GM18507 (cell line): ENCODE measurements at places on chromosomes 1 and 21.

- no peak for DNase-seq
Observed at GRCh38 chr1:223831755-223832636, 13.8 kb downstream of the TP53BP2 start.

DNA sequence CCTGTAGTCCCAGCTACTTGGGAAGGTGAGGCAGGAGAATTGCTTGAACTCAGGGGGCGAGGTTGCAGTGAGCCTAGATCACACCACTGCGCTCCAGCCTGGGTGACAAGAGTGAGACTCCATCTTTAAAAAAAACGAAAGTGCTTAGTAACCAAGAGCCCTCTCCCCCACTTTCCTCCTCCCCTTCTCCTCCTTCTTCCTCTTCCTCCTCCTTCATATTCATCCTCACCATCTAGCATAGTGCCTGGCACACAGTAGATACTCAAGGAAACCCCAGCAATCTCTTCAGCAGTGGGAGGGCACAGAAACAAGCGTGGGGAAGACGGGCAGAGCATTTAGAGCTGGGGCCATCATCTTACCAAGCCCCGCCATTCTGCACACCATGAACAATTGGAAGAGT is 119.4 kb upstream of the SLC45A1 start:
- no peak for DNase-seq

DNA sequence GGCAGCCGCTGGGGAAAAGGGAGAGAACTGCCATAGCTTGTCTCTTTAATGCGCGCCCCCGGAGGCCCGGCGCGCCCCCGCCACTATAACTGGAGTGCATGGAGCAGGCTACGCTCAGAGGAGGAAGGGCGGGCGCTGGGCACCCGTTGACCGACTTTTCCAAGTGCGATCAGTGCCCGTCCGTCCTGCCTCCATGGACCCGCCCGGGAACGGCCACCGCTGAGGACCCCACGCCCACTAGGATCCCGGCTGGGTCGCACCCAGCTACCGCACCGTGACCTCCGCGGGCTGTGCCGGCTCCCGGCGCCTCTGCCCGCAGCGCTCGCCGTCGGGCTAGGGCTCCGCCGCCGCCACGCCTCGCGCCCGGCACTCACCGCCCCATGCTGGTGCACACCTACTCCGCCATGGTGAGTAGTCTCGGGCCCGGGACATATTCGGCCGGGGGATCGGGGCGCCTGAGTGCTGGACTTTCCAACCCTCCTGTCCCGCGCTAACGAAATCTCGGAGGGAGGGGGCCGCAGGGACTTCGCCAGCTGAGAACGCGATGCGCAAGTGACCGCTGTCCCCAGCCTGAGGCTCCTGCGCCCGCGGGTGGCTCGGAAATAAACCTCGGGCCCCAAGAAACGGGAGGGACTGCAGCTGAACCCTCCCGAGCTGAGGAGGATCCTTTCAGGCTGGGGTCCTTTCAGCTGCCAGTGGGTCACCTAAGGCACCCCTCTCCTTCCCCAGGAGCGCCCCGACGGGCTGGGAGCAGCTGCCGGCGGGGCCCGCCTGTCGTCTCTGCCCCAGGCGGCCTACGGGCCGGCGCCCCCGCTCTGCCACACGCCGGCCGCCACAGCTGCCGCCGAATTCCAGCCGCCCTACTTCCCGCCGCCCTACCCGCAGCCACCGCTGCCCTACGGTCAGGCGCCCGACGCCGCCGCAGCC is at the start of gene TFAP2E:
Gene TFAP2E, plus strand, starts transcription at position 117 of the 927 bp plus-strand sequence. Its CDS starts 264 bp downstream, at position 381.
- DNase-seq = no peak

GRCh38 chr1:94025383-94026340 is 95.3 kb downstream of the ABCA4 start:
- DNase-seq = peak; percentile 25

DNA sequence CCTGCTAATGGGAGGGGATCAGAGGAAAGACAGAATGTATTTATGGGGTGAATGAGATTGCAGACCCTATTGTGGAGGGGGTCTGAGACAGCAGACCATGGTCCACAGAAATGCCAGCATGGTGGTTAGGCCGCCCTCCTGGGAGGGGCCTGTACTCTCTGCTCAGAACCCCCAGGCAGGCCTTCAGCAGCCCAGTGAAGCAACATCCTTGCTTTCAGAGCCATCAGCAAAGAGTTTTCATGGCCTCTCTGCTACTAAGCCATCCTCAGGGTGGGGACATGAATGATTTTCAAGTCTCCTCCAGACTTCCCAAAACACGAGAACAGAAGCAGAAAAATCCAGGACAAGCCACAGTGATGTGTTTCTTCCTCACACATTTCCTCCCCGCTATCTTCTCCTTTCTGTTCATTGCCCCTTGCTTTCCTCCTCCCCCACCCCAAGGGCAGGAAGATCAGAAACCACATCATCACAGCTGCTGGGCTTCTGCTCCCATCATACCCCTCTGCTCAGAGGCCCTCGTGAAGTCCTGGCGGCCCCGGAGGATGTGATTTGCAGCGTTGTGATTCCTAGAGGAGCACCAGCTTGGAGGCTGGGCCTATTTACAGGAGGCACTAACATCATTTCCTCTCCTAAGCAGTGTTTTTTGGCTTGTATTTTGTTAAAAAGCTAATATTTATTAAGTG is 48.0 kb downstream of the ABCA4 start:
- no peak for DNase-seq

DNA sequence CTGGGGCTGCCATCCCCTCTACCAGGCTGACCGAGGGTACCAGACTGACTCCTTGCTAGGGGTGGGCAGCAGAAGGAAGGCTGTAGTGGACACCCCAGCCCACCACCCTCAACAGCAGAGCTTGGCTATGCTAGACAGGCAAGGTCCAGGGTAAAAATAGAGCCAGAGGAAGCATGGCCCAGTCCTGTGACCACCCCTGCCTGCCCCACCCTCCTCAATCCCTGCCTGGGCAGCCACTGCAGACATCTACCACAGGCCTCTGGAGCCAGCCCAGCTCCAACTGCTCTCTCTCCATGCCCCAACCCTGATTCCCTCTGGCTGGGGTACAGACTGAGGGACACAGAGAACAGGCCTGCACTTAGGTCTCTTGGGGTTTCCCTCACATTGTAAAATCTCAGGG is 1.7 kb downstream of the S100A1 start:
- no peak for DNase-seq

- DNase-seq = no peak
Observed at GRCh38 chr1:4657960-4658541, 3.6 kb downstream of the AJAP1 start.

- DNase-seq = no peak
Observed at GRCh38 chr1:5991381-5992025, 722 bp downstream of the NPHP4 start.

DNA sequence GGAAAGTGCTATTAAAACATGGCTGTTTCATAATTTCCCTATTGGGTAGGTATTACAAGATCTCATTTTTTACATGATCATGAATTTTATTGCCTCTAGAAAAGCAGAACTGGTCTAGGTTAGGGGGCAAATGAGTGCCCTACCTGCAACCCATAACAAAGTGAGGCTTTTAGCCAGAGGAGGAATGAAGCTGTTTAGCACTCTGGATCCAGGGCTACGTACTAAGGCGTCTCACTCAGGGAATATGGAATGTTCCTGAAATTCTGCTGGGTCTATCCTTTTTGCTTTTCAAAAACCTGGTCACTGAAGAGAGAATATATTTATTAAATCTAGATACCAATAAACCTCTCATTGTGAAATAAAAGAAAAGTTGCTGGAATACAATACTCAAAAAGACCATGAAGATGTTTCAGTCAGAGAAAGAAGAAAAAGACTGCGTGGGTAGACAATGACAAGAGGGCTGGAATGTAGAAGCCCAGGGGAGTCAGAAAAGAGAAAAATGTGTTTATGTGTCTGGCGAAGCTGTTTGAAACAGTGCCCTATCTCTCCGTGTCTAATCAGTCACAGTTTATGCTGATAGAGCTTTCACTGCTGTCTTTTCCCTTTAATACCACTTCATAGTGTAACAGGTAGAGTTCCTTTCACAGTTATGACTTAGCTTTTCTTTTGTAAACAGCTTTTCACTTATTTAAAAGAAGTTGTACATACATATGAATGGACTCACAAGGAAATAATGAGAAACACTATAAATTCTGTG is 25.0 kb upstream of the SYDE2 start:
- DNase-seq = no peak

DNA sequence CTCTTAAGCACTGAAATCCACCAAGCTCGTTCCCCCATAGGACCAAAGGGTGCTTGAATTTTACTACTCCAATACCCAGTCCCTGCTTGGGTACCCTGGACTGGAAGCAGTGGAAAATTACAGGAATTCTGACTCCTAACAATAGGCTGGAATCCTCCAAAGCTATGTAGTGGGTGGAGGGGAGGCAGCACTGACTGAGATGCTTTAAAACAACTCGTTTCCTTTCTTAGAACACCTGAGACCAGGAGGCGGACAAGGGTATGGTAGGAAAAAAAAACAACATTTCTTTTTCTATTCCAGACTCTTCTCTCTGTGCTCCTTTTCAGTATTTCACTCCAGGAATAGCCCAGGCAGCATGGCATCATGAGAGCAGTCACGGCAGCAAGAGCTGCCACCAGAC is 2.3 kb downstream of the PEF1 start:
- no peak for DNase-seq

DNA sequence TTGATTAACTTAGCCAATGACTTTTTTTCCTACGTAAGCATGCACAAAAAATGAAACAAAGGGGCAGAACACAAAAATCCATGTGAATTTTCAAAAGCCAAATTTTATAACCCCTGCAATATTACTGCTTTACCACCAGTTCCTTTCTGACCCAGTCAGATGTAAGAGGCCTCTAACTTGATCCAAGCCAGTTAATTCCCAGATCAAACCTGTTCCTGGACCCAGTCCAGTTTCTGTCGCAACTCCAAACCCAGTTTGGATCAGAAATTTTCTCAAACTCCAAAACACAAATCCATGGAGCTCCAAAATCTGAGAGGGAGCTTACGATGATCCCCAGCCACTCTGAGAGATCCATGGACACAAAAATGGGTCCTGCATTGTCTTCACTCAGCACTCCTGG is 7.8 kb upstream of the ZYG11A start:
- DNase-seq = no peak

DNA sequence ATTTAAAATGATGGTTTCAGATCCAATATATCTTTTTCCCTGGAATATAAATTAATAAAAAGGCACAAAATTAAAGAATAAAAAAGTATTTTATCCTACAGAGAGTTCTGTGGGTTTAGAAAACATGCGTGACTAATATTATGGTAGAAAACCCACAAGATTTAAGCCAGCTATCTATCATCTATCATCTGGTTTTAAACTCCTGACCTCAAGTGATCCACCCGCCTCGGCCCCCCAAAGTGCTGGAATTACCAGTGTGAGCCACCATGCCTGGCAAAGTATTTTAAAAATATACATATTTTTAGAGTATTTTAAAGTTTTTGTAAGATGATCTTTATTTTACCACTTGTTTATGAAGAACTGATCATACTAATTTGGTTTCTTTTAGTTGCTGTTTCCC is 79.5 kb downstream of the NRIP1 start:
- no peak for DNase-seq

- no peak for DNase-seq
Observed at GRCh38 chr1:169102567-169102966, 3.9 kb upstream of the ATP1B1 start.

DNA sequence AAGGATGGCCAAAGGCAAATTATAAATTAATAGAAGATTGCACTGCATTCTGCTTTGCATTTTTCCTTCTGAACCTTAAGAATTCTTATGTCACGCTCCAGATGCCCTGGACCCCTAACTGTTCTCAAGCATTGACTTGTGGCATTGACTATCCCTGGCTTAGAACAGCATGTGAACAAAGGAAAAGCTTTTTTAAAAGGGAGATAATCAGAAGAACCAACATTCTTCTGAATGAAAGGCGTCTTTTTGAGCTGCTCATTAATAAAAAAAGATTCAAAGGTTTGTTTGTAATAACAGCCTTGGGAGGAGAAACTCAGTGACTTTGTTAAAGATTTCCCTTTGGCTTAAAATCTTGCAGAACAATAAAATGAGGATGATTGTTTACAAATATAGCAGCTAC is 105.5 kb downstream of the TNNI3K start:
- no peak for DNase-seq

GRCh38 chr1:51708911-51709760 is 92.2 kb downstream of the OSBPL9 start:
- no peak for DNase-seq

DNA sequence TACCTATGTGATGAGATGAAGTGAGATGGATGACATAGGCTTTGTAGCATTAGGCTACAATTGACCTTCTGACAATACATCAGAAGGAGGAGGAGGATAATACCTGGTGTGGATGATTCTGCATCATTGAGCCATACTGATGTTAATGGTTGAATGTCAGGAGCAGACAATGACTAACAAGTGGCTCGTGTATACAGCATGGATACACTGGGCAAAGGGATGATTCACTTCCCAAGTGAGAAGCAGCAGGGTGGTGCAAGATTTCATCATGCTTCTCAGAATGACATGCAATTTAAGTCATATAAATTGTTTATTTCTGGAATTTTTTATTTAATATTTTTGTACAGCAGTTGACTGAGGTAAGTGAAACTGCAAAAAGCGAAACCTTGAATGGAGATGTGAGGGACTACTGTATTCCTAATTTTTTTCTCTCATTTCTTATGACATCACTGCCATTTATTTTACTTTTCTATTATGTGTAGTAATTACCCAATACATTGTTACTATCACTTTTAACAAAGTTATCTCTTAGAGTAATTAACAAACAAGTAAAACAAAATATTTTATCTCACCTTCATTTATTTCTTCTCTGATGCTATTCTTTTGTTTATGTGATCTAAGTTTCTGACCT is 34.4 kb upstream of the COP1 start:
- no peak for DNase-seq

GRCh38 chr21:32299695-32300094 is 1.0 kb downstream of the MRAP start:
- DNase-seq = no peak

DNA sequence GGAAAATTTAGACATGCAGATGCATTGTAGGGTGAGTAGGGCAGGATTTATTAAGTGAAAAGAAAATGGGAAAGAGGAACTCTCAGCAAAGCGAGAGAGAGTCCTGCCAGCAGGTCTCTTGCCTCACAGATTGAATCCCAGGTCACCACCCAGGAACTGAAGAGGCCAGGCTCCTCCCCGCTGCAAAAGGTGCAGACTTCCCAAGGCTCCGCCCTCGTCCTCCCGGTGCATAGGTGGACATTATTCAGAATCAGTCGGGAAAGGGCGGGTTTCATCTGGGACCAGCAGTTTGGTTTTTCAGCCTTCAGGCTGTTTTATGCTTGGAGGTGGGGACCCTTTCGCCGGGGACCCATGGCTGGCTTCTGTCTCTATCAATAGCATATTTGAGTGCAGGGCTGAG is 41.6 kb upstream of the APP start:
- DNase-seq = no peak
